ENCODE measurements at places on chromosomes 1 and 21. TPM values are rescaled to one million over a fixed set of nuclear protein-coding genes. Genes with fewer than 3 reads are reported as not detected.

GRCh38 chr1:60990714-60991090 is 91.7 kb upstream of the NFIA start:
- DNase-seq, result no peak

GRCh38 chr21:19853709-19854575 is 1144.3 kb upstream of the NCAM2 start:
- no peak for DNase-seq

DNA sequence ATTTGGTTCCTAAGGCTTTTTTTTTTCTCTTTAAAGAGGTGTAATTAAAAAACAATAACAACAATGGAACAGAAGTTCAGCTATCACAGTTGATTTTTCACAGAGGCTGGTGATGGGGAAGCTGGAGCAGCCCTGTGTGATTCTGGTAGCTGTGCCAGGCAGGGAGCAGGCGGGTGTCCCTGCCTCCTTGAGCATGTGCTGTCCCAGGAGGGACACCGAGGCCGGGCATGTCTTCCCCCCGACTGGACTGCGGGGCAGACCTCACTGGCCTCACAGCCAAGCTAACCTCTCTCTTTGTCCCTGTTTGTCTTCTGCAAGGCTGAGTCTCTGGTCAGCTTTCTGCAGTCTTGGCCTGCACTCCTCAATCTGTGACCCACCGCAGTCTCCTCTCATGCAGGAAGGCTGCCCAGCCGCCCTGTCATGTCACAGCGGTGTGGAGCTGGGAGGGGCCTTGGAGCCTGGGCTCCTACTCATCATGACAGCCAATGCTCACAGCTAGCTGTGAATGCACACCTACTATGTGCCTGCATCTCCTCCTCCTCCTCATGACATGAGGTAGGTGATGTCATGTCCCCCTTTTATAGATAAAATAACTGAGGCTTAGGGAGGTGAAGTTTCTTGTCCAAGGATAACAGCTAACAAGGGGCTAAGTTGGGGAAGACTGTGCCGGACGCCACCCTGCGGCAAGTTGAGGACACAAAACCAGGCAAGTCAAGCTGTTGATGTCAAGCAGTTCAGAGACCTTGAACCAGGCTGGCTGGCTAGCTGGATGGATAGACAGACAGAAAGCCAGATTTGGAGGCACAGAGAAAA is 10.3 kb upstream of the ACTL8 start:
- no peak for DNase-seq

- no peak for DNase-seq
Measured at GRCh38 chr1:110583505-110583904, 22.7 kb downstream of the KCNA2 start.

CELA3B gene
- polyA plus RNA-seq, result not detected

- DNase-seq, result no peak
Measured at GRCh38 chr1:3173381-3173980, 104.5 kb downstream of the PRDM16 start.

DNA sequence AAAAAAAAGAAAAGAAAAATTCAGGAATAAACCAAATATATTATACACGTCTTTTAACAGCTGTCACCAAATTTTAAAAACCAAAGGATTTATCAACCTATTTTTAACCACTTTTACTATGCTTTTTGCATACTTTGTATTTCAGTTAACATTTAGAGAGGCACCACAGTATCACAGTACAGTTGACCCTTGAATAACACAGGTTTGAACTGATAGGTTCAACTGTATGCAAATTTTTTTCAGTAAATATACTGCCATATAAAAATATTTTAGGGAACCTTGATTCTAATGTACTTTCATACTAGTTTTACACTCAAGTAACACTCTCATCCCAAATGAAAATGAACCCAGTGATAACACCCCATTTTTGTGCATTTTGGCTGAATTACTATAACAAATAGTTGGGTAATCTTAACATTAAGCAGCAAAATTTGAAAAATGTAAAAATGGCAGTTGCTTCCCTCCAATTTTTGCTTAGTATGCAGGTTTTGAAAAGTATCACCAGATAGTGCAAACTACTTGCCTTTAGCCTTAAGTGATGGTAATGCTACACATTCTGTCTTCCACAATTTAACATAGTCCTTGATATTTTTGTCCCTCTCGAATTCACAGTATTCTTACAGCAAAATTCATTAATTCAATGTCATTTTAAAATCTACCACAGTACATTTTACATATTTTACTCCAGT is 10.8 kb upstream of the ADCY10 start:
- no peak for DNase-seq

MATN1 gene
- 0.11 TPM for polyA plus RNA-seq

DNA sequence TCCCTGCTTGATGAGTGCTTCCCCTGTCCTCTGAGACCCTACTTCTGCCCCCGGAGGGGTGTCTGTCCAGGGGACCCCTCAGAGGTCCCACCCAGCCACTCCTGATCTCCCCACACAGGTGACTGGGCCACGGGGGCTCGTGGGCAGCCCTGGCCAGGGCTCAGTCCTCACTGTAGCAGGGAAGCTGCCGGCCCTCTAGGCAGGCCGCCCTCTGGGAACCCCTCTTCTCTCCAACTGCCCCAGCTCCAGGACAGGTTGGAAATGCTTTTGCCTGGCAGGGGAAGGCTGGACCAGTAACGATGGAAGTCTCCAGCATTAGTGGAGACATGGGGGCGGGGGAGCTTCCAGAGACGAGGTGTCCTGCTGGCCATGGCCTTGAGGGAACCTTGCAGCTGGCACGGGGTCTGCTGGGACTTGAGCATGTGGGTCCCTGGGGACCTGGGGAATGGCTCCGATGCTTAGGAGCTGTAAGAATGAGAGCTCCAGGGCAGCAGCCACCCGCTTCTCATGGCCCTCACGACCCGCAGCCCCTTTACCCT is 3.1 kb upstream of the FNDC10 start:
- DNase-seq, result no peak

DNA sequence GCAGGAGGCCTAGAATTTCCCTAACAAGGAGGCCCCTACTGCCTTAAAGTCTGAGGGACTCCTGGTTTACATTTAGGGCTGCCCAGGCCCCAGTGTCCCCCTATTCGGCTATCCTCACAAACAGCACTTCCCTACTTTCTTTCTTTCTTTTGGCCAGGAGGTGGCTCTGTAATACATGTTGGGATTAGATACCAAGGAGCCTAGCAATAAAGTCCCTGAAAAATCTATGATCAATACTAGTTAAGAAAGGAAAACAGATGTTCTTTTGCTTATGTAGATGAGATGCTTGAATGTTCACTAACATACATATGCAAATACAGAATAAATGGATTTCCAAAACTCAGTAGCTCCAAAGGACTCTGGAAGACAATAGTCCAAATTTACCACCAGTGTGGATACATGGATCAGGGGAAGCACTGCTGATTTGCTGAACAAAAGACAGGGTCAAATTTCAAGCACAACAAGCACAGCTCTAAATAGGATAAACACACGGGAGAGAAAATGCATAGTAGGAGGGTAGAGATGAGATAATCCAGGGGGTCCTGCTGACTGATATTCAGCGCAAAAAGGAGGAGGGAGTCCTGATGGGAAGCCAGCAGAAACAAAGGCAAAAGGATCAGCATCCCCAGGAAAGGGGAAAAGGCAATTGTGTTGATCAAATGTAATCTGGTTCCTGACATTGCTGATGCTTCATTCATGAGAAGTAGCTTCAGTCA is 240.0 kb downstream of the NUF2 start:
- peak; percentile 45 for DNase-seq

- no peak for DNase-seq
Measured at GRCh38 chr21:39461419-39461818, 9.6 kb downstream of the SH3BGR start.

S100A1 gene
- not detected for polyA plus RNA-seq

ZSWIM5 gene
- polyA plus RNA-seq, result 0.08 TPM

SPRR3 gene
- polyA plus RNA-seq, result not detected

DNA sequence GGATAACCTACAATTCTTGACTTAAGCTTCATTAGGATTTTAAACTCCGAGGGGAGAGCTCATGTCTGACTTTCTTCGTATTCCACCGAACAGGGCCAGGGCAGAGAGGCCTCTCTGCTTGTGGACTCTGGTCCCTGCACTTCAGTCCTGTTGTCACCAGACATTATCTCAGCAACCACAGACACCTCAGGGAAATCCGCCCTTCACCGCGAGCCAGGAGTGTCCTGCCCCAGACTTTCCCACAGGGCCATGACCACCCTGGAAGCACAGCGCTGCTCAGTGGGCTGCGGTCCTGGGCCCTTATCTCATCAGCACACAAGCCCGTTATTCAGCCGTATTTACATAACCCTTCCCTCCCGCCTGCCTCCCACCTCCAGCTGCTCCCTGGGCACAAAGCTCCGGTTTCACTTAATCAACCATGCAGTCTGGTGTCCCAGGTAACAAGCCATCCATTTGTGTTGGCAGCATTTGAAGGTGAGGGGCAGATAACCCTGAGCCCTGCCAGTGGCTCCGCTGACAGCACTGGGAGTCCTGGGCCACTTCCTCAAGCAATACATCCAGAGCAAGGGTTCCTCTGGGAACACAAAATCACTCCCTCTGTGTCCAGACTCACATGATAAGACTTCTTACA is 122.8 kb upstream of the RAB4A start:
- DNase-seq, result no peak

- DNase-seq, result no peak
Measured at GRCh38 chr21:34590520-34590919, 24.4 kb downstream of the RCAN1 start.

- DNase-seq, result no peak
Measured at GRCh38 chr1:99811747-99812146, 38.4 kb upstream of the AGL start.
